ENCODE measurements at places on chromosomes 7 and 10.
A peak's percentile ranks its signal among the peaks of the same experiment; 100 is the strongest.

- no peak for DNase-seq
Measured at GRCh38 chr7:3009086-3009485, 34.6 kb downstream of the CARD11 start.

DNA sequence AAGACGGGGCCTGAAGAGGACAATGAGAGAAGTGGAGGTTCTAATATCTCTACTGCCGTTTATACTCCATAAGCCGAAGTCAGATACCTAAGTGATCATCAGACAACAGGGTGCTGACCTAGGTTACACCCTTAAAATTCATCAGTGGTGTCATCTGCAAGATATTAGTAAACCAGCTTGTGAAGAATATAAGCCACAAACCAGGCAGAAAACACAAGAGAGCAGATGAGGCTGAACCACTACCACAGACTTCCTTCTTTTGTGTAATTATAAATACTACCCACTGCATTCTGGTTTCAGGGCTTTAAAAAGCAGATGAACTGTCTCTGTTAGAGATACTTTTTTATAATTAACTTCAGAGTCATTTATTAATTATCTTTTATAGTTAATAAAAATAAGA is 69.0 kb upstream of the LRRC17 start:
- no peak for DNase-seq

GRCh38 chr7:159014297-159015062 is 130.2 kb downstream of the VIPR2 start:
- DNase-seq = no peak

GRCh38 chr10:121735263-121735662 is 137.0 kb upstream of the FGFR2 start:
- DNase-seq = no peak

DNA sequence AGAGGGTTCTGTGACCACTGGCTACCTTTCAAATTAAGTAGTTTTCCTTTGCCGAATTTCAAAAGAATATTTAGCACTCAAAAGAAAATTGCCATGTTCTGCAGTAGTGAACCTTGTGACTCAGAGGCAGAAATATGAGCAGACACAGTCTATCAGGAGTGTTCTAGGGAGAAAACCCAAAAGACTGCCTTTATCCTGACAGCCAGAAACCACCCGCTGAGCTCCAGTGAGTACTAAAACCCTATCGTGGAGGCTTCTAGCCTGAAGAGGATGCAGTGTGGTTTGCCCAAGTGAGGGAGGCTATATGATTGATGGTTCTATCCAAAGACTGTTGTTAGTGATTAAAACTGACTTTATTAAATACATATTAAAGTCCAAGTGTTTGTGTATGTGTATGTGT is 21.9 kb downstream of the CHRM2 start:
- DNase-seq = no peak

- no peak for DNase-seq
Measured at GRCh38 chr10:92967641-92968040, 93.0 kb upstream of the CYP26C1 start.

GRCh38 chr10:90023950-90024349 is 322.6 kb downstream of the KIF20B start:
- DNase-seq = no peak

DNA sequence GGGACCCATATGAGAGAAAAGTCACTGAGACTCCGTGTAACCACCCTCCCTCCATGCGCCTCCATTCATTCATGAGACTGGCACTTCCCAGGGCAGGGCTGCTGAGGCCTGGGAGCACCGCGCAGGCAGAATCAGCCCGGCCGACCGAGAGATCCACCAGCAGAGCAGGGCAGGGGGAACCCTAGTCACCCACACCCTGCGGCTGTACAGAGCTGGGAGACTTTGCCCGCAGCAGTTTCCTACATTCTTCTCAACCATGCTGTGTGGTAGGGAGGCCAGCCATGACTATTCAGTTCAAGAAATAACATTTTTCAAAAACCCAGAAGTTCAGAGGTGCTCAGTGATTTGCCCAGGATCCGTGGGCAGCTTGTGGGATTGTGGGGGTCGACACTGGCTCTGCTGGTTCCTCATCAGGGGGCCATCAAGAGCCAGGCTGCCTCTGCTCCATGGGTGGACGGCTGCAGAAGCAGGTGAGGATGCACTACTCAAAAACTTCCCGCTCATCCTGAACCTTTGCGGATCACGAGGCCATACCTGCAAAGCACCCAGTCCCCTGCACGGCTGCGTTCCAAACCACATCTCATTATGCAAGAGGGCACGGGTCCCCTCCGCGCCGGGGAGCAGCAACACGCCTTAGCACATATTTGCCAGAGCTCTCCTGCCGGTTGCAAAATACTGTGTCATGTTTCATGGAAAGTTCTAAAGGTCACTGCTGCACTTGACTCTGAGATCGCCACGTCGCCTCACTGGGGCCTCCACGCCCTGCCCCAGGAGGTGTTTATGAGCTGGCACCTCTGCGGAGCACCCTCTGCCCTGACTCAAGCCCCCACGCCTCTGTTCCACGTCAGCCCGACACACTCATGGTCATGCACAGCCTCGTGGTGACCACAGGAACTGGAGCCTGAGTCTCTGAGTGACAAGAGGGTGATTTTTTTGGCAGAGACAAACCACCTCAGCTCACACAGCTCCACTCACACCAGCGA is 132.0 kb downstream of the PRKAG2 start:
- no peak for DNase-seq

DNA sequence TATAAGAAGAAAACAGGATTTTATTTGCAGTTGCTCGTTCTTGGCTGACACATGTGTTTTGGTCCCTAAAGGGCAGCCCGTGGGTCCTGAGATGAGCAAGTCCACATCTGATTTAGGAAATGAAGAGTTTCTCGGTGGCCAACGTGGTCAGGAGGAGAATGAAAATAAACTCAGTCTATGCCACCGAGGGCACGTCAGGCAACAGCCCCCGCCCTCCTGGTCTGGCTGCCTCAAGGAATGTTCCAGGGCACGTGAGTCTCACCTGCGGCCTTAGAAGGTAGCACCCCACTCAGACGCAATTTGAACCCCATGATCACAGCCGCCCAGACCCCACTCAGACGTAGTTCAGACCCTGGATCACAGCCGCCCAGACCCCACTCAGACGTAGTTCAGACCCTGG is 197.2 kb downstream of the ADARB2 start:
- no peak for DNase-seq

- DNase-seq = no peak
Measured at GRCh38 chr7:131961054-131961680, 404.7 kb upstream of the PODXL start.

GRCh38 chr7:153002572-153002971 is 243.0 kb downstream of the ACTR3B start:
- DNase-seq = no peak

DNA sequence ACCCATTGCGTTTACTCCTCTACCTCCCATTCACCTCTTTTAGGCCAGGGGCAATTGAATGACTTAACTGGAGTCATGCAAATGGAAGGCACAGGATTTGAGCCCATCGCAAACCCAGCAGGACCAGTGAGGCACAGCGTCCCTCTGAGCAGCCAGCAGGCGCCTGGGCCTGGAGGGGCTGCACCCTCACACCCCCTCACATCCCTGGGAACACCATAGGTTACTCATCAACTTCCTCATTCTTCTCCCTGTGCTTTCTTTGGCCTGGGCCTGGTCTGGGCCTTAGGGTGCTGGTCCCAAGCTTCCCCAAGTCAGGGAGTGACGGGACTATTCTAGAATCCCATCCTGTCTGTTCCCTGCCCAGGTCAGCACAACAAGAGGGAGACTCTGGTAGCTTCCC is 169.4 kb upstream of the EEPD1 start:
- no peak for DNase-seq

DNA sequence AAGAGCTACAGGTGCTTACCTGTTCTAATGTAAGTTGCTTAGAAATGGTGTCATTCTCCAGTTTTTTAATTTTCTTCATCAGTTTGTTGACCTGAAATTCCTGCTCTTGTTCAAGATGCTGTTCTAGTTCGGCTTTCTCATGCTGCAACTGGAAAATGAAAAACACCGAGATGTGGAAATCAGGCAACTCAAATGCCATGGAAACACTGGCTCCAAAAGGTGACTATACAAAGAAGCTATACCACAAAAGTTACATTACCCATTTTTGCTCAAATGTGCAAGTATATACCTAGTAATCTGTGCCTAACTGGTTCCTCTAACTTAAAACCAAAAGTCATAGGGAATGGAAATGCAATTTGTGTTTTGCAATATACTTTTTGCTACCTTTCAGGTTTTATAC is 73.8 kb downstream of the CCDC6 start:
- DNase-seq = no peak

GRCh38 chr10:10589540-10590303 is 427.9 kb upstream of the CELF2 start:
- DNase-seq = no peak

GRCh38 chr7:36159618-36160017 is 6.6 kb downstream of the EEPD1 start:
- no peak for DNase-seq

DNA sequence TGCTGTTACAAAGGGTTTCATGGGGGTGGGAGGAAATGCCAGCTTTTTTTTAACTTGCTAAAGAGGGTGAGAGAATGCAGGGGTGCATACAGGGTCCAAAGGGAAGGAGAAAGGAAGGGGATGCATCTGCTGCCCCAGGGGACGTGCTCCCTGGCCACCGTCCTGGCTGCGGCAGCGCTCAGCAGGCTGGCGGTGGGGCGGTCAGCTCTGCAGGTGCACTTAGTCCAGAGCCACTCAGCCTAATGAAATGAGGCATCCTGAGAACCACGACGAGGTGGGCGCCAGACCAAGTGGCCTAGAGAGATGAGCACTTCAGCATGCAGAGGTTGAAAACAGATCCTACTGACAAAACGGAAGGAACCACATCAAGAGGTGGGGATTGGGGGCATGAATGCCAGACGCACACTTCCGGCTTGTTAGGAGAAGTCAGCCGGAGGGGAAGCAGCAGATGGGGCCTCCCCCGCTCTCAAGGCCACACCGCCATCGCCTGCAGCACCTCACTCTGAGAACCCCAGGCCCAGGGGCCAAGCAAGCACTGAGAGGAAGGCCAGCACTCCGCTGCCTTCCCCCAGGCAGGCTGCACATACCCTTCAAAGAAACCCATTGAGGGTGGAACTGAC is 94.5 kb downstream of the MAD1L1 start:
- peak; percentile 68 for DNase-seq

DNA sequence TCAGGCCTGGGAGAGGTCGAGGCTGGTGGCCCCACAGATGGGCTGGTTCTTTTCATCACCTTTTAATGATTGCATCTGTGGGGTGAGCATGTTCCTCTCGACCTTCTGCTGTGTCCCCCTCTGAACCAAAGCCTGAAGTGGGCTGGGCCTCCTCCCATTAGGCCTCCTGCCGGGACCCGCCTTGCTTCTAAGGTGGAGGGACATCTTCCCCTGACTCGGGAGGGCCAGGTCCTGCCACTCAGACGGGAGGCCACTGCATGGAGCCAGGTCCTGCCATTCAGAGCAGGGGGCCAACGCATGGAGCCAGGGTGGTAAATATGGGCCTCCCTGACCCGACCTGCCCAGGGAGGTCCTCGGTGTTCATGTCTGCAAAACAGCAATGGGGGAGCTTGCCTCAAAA is 188.4 kb downstream of the EBF3 start:
- no peak for DNase-seq

Data from CD4-positive, alpha-beta T cell treated with Interleukin-17A for 4 hours (primary cell).